ENCODE measurements at places on chromosomes 16 and 17. TPM values are rescaled to one million over a fixed set of nuclear protein-coding genes. Genes with fewer than 3 reads are reported as not detected.

- no peaks in the 10 kb centered on the region for H3K27me3 ChIP-seq
- no peaks in the 10 kb centered on the region for H3K36me3 ChIP-seq
- no peak overlapping the region for H3K27ac ChIP-seq
- DNase-seq: no peak
Measured at GRCh38 chr17:80712089-80712488, 167.5 kb downstream of the RPTOR start.

The PRSS53 gene
- total RNA-seq: 0.18 TPM

DNA sequence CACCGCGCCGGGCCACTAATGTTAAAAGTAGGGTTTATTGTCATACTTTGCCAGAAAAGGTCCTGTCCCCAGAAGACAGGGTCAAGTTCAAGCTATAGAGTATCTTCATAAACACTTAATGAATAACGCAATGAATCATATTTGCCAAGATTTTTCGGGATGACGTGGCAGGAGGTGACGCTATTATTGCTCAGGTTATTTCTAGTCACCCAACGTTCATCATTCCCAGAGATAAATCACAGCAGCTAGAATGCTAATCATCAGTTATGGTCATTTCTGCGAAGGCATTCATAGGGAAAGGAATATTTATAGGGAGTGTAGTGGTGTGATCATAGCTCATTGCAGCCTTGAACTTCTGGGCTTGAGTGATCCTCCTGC, 2.0 kb downstream of the TMC5 start:
- no peaks in the 10 kb centered on the region for H3K36me3 ChIP-seq
- no peak overlapping the region for H3K4me3 ChIP-seq
- no peaks in the 10 kb centered on the region for H3K4me1 ChIP-seq

The KRT32 gene
- not detected for total RNA-seq

The SOCS1 gene
- total RNA-seq: 6.0 TPM

DNA sequence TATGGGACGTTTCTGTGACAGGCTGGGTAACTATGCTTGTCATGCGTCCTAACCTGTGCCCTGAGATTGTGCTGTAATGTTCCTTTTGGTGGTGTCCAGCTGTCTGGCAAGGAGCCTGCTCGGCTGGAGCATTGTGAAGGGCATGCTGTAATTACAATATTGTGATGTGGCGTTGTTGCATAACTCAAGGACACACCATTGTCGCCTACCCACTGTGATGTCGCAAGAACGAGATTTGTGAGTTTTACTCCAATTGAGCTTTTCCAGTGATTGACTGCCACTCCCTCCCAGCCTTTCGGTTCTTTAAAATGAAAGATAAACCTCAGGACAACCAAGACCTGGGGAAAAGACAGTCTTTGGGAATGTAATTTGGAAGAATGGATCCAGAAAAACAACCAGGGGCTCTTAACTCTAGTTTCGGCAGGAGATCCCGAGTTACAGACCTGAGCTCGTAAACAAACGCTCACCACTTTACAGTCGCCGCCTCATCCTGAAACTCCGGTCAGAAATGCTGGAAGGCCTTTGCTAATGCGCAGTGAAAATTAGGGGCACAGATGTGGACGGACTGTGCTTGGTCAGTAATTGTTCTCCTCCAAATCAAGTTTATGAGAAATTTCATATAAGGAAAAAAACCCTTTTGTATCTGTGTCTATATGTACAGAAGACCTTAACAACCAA, 1.3 kb downstream of the ZNF750 start:
- no peak overlapping the region for H3K4me3 ChIP-seq
- no peaks in the 10 kb centered on the region for H3K27me3 ChIP-seq
- H3K27ac ChIP-seq: no peak overlapping the region

The MARVELD3 gene
- total RNA-seq: 0.27 TPM

GRCh38 chr17:720706-721539, 6.3 kb upstream of the VPS53 start:
- H3K27me3 ChIP-seq: no peaks in the 10 kb centered on the region
- H3K27ac ChIP-seq: no peak overlapping the region
- no peak for DNase-seq
- peaks cover 6% of the 10 kb centered on the region for H3K4me1 ChIP-seq

The CEP20 gene
- 37.4 TPM for total RNA-seq

The GPR142 gene
- not detected for total RNA-seq

DNA sequence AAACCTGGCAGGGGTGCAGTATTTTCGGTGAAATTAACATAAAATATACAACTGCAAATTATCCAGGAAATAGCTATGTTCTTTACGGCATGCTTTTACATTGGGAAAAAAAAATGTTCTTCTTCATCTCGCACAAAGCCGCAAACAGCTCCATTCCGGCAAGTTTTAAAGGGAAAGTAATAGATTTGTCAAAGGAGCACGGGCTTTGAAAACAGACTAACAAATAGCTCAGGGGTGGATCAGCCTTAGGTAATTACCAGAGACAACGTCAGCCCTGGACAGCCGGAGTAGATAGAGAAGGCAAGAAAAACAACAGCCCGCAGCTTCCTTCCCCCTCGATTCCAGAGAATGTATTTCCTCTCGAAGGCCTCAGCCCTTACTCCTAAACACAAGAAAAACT, 222.5 kb downstream of the C16orf78 start:
- H3K36me3 ChIP-seq: no peaks in the 10 kb centered on the region
- H3K27me3 ChIP-seq: no peaks in the 10 kb centered on the region
- no peak overlapping the region for H3K4me3 ChIP-seq
- DNase-seq: no peak

DNA sequence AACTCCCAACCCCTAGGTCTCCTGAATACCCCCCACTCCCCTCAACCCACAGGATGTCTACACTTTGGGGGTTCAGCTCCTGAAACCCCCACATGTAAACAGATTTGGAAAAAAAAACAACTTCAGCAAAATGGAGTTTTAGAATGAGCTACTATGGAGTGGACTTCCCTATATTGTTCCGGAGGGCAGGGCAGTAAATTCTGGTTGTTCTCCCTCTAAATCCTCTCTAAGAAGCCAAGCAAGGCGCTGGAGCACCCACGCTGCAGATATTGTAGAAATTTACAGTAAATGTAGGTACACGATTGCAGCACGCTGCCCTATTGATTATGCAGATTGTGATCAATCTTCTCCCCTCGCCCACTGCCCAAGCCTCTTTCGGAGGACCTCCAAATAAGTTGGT, 8.5 kb upstream of the ZFHX3 start:
- peak overlapping the region; percentile 93 for H3K27ac ChIP-seq
- H3K4me1 ChIP-seq: peaks cover 50% of the 10 kb centered on the region
- peak overlapping the region; percentile 46 for H3K4me3 ChIP-seq
- DNase-seq: no peak
- no peaks in the 10 kb centered on the region for H3K27me3 ChIP-seq

GRCh38 chr17:10046786-10047785, 142.0 kb upstream of the RCVRN start:
- no peak for DNase-seq
- H3K4me1 ChIP-seq: no peaks in the 10 kb centered on the region
- no peaks in the 10 kb centered on the region for H3K27me3 ChIP-seq
- no peak overlapping the region for H3K27ac ChIP-seq
- no peaks in the 10 kb centered on the region for H3K36me3 ChIP-seq

DNA sequence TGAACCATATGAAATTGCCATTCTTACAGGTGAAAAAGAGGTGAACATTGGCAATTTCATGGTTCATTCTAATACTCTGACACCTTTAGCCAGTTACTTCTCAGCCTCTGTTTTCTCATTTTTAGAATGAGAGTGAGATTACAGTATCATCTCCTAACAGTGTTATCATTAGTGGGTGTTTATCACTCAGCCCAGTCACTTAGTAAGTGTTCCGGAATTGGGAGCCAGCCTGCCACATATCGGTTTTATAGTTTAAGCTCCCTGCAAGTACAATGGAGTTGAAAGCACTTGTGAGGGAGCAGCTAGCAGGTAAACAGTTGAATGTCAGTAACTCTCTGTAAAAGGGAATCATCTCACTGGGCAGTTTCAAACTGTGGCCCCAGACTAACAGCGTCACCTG, 583.1 kb upstream of the HSBP1 start:
- no peaks in the 10 kb centered on the region for H3K4me1 ChIP-seq
- H3K36me3 ChIP-seq: no peaks in the 10 kb centered on the region
- H3K27me3 ChIP-seq: no peaks in the 10 kb centered on the region
- H3K4me3 ChIP-seq: no peak overlapping the region

GRCh38 chr16:85935974-85936760, 37.2 kb downstream of the IRF8 start:
- H3K36me3 ChIP-seq: no peaks in the 10 kb centered on the region
- H3K27me3 ChIP-seq: no peaks in the 10 kb centered on the region
- no peaks in the 10 kb centered on the region for H3K4me1 ChIP-seq
- H3K4me3 ChIP-seq: no peak overlapping the region
- no peak overlapping the region for H3K27ac ChIP-seq

GRCh38 chr17:72872396-72872795, 220.1 kb downstream of the SLC39A11 start:
- no peaks in the 10 kb centered on the region for H3K36me3 ChIP-seq
- DNase-seq: no peak
- no peaks in the 10 kb centered on the region for H3K4me1 ChIP-seq

The MPO gene
- 0.40 TPM for total RNA-seq
